ENCODE measurements at places on chromosomes 3 and 15.

GRCh38 chr3:60952055-60952454 is 299.2 kb downstream of the FHIT start:
- no peak for DNase-seq

- DNase-seq = no peak
Observed at GRCh38 chr3:48222616-48223513, at the start of gene CAMP. Gene CAMP, plus strand, starts transcription at chr3:48223495. Its CDS starts 17 bp downstream, at chr3:48223512.

GRCh38 chr15:63539521-63539920 is 35.1 kb downstream of the USP3 start:
- no peak for DNase-seq

GRCh38 chr3:5239602-5240001 is 52.1 kb downstream of the EDEM1 start:
- DNase-seq = no peak

DNA sequence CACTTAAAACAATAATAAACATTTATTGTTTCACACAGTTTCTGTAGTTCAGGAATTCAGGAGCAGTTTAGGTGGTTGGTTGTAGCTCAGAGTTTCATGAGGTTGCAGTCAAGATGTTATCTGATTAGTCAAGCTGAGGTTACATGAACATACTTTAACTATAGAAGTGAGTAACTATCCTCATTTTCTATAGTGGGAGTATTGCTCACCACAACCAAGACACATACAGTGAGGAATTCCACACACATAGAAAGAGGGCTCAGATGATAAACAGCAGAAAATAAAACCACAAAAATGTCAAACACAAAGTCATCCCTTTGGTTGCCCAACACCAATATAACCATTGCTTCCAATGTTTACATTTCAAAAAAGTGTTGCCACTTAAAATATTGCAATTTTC is 13.6 kb downstream of the SCN11A start:
- no peak for DNase-seq

Measured in activated CD4-positive, alpha-beta T cell treated with anti-CD3 and anti-CD28 coated beads for 24 hours (primary cell).